NCI-H748 treated with DMSO at 0.1 percent for 48 hours (cell line): ENCODE measurements at places on chromosomes 2 and 18.

GRCh38 chr2:195543063-195543462 lies 114.0 kb upstream of the SLC39A10 start:
- no peak for DNase-seq

DNA sequence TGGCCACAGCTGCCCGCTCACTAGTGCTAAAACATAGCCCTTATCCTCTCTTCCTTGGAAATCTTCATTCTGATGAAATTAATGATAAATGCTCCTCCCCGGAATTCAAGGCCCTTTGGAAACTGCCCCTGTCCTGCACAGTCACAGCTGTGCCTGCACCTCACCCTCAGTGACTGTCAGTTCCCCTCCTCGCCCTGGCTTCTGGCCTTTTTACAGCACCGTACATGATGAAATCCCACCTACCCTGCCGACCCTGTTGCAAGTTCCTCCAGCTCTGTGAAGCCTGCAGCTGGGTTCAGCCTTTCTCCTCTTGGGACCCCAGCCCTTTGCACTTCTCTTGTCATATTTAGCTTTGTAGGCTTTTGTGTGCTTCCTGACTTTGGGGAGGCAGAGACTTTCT lies 48.4 kb downstream of the DCDC2C start:
- no peak for DNase-seq

GRCh38 chr2:138997346-138997745 lies 217.2 kb upstream of the NXPH2 start:
- no peak for DNase-seq

- DNase-seq: no peak
Observed at GRCh38 chr18:23156134-23156533, 20.8 kb downstream of the CABLES1 start.

GRCh38 chr2:43001787-43002468 lies 209.5 kb upstream of the HAAO start:
- DNase-seq: no peak

GRCh38 chr2:6454286-6454990 lies 411.3 kb downstream of the CMPK2 start:
- no peak for DNase-seq

- no peak for DNase-seq
Observed at GRCh38 chr2:101879466-101879865, 112.3 kb upstream of the IL1R2 start.

DNA sequence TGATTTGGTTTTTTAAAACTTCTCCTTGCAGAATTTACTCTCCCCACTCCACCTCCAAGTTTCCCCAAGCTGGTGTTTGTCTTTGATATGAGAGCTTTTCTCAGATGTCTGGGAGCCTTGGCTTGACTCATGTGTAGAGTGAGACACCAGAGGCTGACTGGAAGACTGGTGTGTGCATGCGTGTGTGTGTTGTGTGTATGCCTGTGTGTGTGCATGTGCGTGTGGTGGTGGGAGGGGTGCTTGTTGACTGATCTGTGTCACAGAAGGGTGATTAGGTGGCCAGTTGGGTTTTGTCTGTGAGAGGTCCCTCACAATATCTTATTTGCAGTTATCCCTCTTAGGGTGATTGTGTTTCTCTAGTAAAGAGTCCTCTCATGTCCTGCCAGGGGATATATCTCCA lies 50.5 kb upstream of the HPCAL1 start:
- no peak for DNase-seq

DNA sequence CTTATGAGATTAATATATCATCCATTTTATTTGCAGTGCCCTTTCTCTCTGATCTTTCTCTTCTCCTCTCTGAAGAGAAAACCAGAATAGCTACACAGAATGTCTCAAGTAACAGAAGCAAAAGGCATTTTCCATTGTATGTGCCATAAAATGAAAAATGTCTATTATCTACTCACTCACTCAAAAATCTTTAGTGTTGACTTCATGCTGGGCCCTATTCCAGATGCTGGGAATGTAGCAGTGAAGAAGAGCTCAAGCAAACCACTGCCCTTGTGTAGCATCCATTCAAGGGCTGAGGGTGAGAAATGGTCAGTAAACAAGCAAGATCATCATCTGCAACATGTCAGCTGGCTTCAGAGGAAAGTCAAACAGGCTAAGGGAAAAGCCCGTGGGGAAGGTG lies 427.7 kb downstream of the METTL4 start:
- no peak for DNase-seq

GRCh38 chr2:138846216-138846821 lies 66.1 kb upstream of the NXPH2 start:
- peak; percentile 60 for DNase-seq

DNA sequence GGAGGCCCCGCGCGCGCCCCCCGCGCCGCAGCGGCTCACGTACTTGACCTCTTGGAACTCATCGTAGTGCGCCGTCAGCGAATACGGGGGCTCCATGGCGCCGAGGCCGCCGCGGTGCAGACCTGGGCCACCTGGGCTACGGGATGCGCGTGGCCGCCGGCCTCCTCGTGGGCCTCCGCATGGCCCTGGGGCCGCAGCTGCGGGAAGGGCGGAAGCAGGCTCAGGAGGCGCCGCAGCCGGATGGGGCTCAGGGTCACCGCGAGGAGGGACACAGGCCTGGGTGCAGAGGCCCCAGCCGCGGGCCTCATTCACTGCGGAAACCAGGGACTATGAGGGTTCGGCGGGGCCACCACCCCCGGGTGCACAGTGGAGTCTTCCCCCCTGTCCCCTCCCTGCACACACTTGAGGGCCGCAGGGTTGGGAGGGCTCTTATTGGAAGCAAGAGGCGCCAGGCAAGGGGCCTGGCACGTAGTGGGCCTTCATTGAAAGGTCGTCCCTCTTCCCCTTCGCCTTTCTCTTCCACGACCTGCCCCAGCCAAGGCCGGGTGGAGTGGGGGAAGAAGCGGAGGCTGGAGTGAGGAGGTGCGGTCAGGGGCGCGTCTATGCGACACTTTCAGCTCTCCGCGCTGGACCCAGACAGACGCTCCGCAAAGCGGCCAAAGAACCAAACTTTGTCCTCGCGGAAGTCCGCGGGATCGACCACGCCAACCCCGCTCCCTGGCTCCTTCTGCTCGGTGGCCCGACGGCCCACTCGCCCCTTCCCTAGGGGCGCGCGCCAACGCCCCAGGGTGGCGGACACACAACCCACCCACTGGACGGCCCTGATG lies 863 bp downstream of the ECEL1 start:
- no peak for DNase-seq

GRCh38 chr18:35510076-35510651 lies 12.4 kb upstream of the INO80C start:
- DNase-seq: no peak

- DNase-seq: no peak
Observed at GRCh38 chr2:227613272-227613660, 1.4 kb downstream of the SCYGR3 start.

DNA sequence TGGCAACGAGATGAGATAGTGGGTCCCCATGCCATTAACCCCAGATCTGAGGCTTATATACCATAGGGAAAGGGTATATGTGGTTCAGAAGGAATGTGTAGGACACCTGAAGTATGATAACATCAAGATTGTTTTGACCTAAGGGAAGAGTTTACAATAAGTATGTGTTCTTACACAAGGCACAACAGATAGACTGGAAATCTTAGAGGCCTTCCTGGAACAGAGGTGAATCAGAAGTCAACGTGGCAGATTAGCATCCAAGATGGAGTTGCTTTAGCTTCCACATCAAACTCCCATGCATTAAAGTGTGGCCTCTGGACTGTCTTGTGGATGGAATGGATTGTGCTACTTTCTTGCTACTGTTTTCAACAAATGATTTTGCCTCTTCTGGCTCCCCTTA lies 116.6 kb upstream of the NT5C1B start:
- DNase-seq: no peak

DNA sequence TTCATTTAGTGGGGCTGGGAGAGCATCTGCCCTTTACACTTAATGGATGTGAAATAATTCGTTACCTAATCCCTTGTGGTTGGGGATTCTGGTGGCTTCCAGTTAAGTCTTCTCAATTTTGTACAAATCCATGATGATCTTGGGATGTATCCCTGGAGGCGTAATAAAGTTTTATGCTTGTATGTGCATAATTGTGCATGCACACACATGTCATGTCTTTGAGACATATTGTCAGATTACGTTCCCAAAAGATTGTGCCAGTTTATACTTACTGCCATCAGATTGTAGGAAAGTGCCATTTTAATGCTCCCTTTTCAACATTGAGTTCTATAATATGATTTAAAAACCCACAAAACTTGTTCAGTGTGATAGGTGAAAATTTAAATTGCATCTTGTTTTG lies 60.8 kb downstream of the CHRNA1 start:
- DNase-seq: no peak

- DNase-seq: no peak
Observed at GRCh38 chr2:205636549-205637319, 45.6 kb upstream of the NRP2 start.
